Tongue (tissue), 3 donors: ENCODE measurements at places on chromosomes 11 and 22.

- DNase-seq: no peak
Observed at GRCh38 chr11:70077411-70078094, 564 bp upstream of the ANO1 start.

GRCh38 chr22:31853736-31854495 is 90.4 kb upstream of the YWHAH start:
- no peak for DNase-seq

DNA sequence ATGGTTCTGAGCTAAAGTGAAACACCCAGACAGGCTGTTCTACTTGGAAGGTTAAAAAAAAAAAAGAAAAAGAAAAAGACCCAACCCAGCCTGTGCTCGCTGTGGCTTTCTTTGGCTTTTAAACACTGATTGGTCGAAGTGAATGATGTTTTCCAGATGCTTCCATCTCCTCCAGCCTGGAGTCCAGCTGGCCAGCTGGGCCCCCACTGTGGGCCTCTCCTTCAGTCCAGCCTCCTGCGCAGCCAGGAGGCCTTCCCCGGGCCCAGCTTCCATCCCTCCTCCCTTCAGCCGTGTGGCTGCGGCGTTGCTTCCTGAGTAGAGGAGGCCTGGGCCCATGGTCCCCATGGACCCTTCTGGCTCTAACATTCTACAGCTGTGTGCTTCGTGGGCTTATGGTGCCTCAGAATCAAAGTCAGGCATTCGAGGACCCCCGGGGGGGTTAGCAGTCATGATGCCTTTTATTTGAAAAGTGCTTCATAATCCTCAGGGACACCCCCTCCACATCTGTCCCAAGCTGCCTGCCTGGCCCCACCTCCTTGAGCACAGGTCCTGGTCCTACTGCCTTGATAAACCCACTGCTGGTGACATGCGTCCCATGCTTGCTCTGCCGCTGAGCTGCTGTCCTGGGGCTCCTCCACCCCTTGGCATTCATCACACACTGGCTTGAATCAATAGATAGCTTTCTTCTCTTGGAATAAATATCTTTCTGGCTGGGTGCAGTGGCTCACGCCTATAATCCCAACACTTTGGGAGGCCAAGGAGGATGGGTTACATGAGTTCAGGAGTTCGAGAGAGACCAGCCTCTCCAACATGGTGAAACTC is 42.2 kb upstream of the FBLN1 start:
- DNase-seq: peak; percentile 95

GRCh38 chr22:43326331-43327156 is 16.6 kb downstream of the SCUBE1 start:
- DNase-seq: no peak

DNA sequence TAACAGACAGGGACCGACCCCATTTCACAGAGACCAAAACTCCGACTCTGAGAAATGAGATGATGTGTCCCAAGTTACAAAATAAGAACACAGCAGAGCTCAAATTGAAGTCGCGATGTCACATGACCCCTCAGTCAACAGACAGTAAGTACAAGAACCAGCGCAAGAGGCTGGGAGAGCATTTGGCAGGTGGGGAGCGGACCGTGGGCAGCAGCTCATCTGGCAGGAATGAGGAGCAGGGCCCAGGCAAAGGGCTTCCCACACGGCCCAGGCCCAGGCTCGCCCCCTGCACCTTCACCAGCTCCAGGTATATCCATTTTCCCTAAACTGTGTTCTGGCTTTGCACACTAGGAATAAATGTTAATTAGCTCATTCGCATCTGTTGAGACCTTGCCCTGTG is 34.3 kb downstream of the SCUBE1 start:
- peak; percentile 36 for DNase-seq

DNA sequence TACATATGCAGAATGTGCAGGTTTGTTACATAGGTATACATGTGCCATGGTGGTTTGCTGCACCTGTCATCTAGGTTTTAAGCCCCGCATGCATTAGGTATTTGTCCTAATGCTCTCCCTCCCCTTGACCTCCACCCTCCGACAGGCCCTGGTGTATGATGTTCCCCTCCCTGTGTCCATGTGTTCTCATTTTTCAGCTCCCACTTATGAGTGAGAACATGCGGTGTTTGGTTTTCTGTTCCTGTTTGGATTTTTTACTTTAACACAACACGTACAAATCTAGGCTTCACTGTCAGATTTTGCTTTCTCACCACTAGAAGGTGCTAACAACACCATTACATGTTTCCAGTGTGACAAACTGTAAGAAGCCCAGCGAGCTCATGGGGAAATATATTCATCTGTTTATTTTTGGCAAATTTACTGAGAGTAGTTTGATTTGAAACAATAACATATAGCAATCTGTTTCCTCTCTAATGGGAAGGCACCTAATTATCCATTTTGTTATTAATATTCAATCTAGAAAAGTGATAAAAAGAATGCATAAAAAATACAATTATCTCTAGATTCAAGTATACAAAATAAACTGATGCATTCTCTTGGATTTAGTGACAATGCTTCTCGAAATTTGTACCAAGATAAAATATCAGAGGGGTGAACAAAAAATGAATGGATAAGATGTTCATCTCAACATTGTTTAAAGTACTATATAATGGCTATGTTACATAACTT is 23.2 kb upstream of the BIRC3 start:
- peak; percentile 55 for DNase-seq

- no peak for DNase-seq
Observed at GRCh38 chr22:22700631-22701030, 56.2 kb downstream of the GGTLC2 start.

- no peak for DNase-seq
Observed at GRCh38 chr11:27242591-27242990, 120.4 kb downstream of the CCDC34 start.

DNA sequence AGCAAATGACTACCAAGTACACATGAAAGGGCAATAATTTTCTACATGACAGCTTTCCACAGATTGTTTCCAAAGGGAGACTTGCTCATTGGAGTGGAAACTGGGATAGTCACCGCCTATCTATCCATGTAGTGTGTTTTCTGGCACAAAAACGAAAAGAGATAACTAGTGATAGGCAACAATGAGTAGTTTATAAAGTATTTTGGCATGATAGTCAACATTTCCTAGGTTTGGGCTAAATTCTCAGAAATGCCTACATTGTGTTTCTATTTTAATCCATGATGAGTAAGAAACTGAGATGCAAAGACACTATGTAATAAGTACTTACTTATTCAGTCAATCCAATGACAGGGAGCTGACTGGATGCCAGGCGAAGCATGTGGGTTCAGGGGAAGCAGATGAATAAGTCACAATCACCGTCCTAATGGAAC is 1129.1 kb downstream of the DLG2 start:
- no peak for DNase-seq

DNA sequence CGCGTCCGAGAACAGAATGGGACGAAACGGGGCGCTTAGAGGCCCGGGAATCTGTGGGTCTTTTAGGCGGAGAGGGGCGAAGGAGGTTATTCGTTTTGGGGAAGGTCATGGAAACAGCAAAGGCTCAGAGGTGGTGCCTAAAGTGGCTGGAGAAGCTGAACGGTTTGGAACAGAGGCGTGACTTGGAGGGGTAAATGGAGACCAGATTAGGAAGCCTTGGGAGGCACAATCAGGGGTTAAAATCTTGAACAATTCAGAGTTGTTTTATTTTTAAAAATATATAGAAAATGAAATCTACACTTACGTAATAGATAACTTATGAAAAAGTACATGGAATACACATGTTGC is 247 bp upstream of the PLAAT5 start:
- no peak for DNase-seq

- DNase-seq: peak; percentile 35
Observed at GRCh38 chr11:132022733-132023478, 652.5 kb downstream of the NTM start.

- DNase-seq: no peak
Observed at GRCh38 chr11:115180272-115180671, 323.9 kb downstream of the CADM1 start.

DNA sequence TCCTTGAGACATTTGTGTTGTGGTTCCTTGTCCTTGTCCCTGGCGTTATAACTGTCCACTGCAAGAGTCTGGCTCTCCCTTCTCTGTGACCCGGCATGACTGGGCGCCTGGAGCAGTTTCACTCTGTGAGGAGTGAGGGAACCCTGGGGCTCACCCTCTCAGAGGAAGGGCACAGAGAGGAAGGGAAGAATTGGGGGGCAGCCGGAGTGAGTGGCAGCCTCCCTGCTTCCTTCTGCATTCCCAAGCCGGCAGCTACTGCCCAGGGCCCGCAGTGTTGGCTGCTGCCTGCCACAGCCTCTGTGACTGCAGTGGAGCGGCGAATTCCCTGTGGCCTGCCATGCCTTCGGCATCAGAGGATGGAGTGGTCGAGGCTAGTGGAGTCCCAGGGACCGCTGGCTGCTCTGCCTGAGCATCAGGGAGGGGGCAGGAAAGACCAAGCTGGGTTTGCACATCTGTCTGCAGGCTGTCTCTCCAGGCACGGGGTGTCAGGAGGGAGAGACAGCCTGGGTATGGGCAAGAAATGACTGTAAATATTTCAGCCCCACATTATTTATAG is 23.0 kb downstream of the MYBPC3 start:
- DNase-seq: no peak

DNA sequence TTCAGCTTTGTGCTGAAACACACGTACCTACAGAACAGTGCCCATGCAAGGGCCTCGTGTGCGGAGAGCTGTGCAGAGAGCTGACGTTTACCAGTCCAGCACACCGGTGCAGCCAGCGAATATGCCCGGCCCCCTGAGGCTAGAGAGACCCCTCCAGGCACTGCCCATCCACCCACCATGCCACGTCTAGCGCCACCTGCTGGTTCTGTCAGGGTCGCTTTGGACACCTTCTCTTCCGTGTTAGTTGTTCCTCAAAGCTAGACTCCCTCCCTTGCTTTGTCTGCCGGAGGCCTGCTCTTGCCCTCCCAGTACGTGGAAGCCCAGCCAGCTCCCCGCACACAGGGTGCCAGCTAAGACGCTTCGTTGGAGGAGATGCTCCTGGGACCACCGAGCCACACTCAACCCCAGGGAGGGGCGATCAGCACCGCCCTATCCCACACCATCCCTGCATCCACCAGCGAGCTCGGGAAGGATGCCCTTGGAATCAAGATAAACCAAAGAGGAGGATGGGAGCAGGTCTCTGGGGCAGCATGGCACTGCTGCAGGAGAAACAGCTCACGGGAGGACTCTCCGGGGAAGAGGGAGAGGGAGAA is 43.4 kb downstream of the CPT1A start:
- peak; percentile 30 for DNase-seq

DNA sequence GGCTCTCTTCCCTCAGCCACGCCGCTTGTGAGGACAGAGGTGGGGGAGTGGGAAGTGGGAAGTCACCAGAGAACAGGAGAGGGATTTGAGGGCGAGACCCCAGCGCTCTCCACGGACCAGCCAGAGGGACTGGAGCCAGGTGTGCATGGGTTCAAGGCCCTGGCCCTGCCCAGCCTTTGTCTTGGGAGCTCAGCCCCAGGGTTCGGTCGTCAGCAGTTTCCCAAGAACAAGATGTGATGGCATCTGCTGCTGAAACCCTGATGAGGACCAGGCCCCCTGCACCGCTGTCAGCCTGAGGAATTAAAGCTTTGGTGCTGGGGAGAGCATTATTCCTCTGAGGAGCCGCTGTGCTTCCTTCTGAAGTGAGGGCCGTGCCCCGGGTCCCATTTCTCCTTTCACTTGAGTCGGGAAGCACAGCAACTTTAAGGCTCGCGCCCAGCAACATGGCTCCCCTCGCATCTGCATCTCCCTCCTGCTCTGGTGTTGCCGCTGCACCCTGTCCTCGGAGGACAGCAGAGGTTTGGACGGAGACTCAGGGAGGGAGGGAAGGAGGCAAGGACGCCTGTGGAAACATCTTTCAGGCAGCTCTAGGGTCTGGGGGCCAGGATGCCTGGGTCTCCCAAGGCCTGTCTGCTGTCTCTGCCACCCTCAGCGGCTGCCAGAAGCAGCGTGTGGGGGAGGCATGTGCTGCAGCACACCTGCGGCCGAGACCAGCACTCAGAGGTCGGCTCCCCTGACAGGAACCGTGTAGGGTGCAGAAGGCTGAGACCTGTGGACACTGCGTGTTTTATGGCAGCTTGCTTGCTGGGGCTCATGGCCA is 3.8 kb downstream of the IFITM5 start:
- DNase-seq: no peak

DNA sequence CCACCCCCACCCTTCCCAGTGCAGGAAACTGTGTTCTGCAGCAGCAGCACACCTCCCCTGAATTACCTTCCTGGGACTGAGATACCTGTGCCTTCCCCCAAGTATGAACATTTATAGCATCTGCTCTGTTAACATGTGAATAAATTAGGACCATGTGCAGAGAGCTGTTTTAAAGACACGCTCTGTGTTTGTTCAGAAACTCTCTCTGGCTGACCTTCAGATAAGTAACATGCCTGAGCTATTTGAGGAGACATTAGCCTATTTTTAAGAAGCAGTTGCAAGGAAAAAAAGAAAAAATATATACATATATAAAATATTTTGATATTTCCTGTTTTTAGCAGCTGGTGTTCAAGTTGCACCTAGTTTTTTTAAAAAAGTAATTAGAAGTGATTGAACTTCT is 5.4 kb downstream of the NAV2 start:
- DNase-seq: no peak

GRCh38 chr11:17250561-17251350 is 25.8 kb upstream of the NUCB2 start:
- DNase-seq: no peak
